ENCODE measurements at places on chromosomes 12 and 14.

- no peak for DNase-seq
These were observed 1524.7 kb upstream of the TMEM132C start for GRCh38 chr12:126742241-126742641.

- DNase-seq, result no peak
These were observed 42.5 kb upstream of the DLK1 start for GRCh38 chr14:100684154-100684553.

- DNase-seq, result no peak
These were observed 6.6 kb upstream of the NOP2 start for GRCh38 chr12:6574576-6575295.

DNA sequence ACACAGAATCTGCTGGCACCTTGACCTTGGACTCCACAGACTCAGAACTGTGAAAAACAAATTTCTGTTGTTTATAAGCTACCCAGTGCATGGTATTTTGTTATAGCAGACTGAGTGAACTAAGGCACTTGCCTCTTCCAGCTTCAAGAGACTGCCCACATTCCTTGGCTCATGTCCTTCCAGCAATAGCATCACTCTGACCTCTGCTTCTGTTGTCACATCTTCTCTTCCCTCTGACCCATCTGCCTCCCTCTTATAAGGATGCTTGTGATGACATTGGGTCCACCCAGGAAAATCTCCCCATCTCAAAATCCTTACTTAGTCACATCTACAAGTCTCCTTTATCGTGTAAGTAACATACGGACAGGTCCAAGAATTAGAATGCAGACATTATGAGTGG lies 200.4 kb downstream of the PIK3C2G start:
- no peak for DNase-seq

DNA sequence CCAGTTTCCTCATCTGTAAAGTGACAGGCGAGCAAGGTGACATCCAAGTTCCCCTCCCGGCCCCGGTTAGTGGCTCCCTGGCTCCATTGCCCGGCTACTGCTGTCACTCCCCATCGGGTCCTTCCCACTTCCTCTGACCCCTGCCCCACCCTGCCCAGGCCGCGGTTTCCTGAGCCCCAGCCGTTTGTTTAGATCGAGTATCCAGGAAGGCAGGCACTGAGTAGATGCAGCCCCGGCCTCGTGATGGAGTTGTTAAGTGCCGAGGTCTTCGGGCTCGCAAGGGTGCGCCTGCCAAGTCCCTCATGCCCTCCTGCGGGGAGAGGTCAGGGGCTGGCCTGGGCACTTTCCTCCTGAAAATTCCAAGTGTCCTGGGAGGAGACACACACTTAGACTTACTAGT lies 55.4 kb downstream of the TEAD4 start:
- DNase-seq, result no peak

GRCh38 chr12:70190262-70191010 lies 52.8 kb upstream of the CNOT2 start:
- DNase-seq, result no peak

GRCh38 chr12:23888396-23889068 lies 60.9 kb downstream of the SOX5 start:
- no peak for DNase-seq

DNA sequence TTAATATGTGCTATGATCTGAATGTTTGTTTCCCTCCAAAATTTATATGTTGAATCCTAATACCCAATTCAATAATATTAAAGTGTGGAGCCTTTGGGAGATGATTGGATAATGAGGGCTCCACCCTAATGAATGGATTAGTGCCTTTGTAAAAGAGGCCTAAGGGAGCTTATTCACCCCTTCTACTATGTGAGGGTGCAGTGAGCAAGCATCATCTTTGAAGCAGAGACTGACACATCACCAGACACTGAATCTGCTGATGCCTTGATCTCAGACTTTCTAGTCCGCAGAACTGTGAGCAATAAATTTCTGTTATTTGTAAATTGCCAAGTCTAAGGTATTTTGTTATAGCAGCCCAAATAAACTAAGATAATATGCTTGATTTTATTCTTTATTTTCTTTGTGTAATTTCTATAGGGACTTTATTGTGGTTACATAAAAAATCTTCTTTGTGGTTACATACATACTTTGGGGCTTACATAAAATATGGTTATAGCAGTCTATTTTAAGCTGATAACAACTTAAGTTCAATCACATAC lies 131.1 kb upstream of the SLC38A2 start:
- DNase-seq, result no peak

DNA sequence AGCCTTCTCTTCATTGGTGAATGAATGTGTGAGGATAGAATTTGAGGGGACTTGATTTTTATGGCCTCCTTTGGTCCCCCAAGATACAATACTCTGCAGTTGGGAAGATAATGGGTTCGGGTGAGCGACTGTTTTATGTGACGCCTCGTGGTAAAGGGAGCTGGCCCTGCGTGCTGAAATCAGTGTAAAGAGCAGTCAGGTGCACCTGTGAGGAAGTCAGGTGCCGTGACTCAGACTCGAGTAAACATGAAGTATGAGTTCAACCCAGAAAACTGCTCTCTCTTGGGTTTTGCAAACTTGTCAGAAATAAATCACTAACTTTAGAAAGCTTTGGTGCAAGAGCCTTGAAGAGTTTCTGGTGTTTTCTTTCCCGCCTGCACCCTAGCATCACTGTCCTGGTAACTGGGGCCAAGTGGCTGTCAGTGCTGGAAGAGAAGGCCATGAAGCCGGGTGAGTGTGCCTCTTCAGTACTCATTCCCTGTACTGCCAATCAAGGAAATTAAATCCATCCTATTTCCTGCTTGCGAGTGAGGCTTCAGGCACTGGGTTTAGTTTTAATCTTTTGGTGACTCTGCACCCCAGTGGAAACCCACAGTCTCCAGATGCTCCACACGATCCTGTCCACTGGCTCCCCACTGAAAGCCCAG lies 59.2 kb downstream of the AACS start:
- DNase-seq, result no peak

DNA sequence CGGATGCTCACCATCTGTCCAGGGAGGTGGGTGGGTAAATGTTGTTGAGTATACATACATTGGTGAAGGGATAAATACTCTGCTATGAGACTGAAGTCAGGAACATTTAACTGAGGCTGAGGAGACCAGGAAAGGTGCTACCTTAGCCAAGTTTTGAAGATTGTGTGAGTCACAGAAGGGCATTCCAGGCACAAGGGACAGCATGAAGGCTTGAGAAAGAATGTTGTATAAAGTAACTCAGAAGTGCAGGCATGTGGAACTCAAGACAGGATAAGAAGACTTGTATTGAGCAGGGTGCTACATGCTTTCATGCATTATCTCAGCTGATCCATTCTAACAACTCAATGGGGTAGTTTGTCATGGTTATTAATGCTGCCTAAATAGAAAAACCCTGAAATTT lies 112.7 kb downstream of the IPO8 start:
- no peak for DNase-seq

DNA sequence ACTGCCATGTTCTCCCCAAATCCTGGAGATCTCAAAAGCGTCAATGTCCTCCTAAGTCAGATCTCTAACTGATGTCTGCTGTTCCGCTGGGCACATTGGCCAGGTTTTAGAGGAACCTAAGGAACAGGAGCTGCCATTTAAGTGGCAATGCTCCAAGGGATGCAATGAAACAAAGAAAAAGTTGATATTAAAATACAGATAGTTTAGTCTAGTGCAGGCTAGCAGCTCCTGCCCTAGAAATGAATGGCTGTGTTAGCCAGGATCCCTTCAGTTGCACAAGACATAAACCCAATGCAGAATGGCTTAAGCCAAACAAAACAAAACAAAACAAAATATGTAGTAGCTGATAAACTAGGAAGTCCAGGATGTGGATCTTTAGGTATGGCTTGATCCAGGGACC lies 144.1 kb downstream of the HMGA2 start:
- no peak for DNase-seq

DNA sequence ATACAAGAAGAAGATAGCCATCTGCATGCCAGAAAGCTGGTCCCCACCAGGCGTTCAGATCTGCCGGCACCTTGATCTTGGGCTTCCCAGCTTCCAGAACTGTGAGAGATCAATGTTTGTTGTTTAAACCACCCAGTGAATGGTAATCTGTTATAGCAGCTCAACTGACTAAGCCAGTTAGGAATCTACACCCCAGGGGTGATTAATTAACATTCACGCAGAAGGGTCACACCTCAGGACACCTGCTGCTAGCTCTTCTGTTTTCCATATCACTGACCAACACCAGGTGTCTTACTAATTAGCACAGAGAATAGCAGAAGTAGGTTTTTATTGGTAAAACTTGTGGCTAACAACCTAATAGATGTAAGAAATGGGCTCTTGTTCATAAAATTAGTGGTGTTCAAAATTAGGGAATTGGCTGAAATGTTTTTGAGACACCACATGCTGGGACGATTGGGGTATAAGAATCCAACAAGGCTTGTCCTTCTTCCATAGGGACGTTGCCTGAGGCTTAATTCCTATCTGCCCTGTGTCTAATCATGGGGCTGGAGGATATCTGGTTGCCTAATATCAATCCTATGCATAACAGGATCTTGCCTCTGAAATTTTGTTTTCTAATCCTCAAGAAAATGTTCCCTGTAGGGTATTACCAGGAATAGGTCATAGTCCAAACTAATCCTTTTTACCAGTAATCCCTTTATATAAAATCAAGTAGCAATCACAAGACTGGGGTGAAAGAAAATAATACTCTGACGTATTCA lies 42.0 kb upstream of the CHST11 start:
- no peak for DNase-seq

Data from effector CD8-positive, alpha-beta T cell (primary cell).